ENCODE measurements at places on chromosomes 4 and X.

- DNase-seq: no peak
Observed at GRCh38 chrX:9897761-9898161, 69.4 kb upstream of the CLDN34 start.

GRCh38 chr4:42466273-42466844 lies 69.1 kb downstream of the SHISA3 start:
- DNase-seq: no peak

DNA sequence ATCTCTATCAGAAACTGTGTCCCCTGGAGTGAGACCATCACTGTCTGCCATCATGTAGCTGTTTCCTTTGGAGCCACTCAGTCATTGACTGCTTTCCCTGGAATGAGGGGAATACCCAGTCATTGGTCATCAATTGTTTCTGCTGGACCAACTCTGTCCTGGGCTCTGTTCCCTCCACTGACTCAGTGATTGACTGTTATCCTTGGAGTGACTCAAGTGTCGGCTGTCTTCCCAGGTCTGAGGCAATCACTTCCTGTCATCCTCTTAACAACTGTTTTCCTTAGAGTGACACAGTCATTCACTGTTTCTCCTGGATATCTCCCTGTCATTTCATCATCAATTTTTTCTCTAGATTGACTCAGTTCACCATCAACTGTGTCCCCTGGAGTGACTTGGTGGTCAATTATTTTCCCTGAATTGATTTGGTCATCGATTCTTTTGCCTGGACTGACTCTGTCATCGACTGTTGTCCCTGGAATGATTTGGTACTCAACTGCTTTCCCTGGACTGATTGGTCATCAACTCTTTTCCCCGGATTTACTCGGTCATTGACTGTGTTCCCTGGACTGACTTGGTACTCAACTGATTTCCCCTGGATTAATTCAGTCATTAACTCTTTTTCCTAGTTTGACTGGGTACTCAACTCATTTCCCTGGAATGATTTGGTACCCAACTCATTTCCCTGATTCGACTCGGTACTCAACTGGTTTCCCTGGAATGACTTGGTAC lies 327.9 kb upstream of the VCX start:
- no peak for DNase-seq

DNA sequence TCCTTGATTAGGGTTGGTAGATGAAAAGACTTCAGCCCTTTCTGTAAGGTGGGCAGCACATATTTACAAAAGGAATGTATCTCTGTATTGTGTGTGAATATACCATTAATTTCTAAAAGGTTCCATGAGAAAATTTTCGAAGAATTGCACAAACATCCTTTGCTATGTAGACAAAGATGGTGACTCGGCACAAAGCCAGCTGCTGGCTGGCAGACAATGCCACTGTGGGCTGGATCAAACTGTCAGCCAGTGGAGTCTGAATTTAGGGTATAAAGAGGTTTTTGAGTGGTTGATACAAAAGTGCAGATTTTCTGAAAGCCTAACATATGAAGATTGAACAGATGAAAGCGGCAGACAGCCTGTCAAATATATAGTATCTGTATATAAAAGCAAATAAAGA lies 5.6 kb upstream of the TXK start:
- no peak for DNase-seq

- DNase-seq: no peak
Observed at GRCh38 chr4:100581337-100581736, 63.5 kb upstream of the EMCN start.

All from OCI-M1 (cell line).